Activated naive CD4-positive, alpha-beta T cell treated with anti-CD3 and anti-CD28 coated beads, Interleukin-2, amount 10 ng/mL, durations not matched to agents 7 days and 5 days (primary cell): ENCODE measurements at places on chromosomes 6 and 20.

GRCh38 chr6:5569491-5569890, 308.2 kb downstream of the FARS2 start:
- no peak for DNase-seq
- H3K27me3 ChIP-seq, result no peaks in the 10 kb centered on the region
- H3K27ac ChIP-seq, result no peak overlapping the region
- H3K4me1 ChIP-seq, result no peaks in the 10 kb centered on the region
- no peak overlapping the region for H3K4me3 ChIP-seq

GRCh38 chr6:88480816-88481215, 314.7 kb upstream of the CNR1 start:
- H3K4me3 ChIP-seq, result no peak overlapping the region
- H3K27ac ChIP-seq, result no peak overlapping the region
- DNase-seq, result no peak
- no peaks in the 10 kb centered on the region for H3K36me3 ChIP-seq
- H3K4me1 ChIP-seq, result no peaks in the 10 kb centered on the region
- H3K27me3 ChIP-seq, result no peaks in the 10 kb centered on the region

DNA sequence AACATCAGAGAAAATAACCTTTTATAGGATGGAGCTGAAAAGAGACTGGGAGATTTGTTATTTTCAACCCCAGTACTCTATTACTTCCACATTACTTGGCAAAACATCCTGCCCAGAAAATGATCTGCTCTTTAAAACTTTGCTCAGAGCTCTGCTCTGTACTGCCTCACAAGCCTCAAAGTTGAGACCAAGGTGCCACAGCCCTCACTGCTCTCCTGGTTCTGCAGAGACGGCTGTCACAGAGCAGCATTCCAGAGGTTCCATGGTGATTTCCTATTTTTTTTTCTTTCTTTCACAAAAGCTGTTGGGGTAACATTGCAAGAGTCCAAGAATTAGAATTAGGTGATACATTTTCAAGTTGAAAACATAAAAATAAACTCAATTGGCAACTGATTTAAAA, 155.2 kb downstream of the UBE3D start:
- H3K4me3 ChIP-seq, result no peak overlapping the region
- no peak for DNase-seq
- no peaks in the 10 kb centered on the region for H3K36me3 ChIP-seq
- H3K27me3 ChIP-seq, result no peaks in the 10 kb centered on the region
- no peak overlapping the region for H3K27ac ChIP-seq

DNA sequence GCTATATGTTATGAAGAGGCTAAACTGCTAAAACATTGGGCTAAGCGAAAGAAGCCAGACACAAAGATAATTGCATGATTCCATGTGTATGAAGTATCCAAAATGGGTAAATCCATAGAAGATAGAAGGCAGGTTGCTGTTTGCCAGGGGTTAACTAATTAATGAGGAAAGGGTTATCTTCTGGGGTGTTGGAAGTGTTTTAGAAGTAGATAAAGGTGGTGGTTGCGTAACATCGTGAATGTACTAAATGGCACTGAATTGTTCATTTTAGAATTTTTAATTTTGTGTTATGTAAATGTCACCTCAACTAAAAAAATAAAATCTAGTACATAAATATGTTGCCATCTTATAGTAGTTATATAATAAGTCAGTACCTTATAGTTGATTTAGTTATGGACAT, 104.4 kb upstream of the ADGRF4 start:
- no peak overlapping the region for H3K4me3 ChIP-seq
- H3K36me3 ChIP-seq, result peaks cover 35% of the 10 kb centered on the region
- H3K4me1 ChIP-seq, result no peaks in the 10 kb centered on the region
- no peak for DNase-seq
- H3K27ac ChIP-seq, result no peak overlapping the region
- no peaks in the 10 kb centered on the region for H3K27me3 ChIP-seq

DNA sequence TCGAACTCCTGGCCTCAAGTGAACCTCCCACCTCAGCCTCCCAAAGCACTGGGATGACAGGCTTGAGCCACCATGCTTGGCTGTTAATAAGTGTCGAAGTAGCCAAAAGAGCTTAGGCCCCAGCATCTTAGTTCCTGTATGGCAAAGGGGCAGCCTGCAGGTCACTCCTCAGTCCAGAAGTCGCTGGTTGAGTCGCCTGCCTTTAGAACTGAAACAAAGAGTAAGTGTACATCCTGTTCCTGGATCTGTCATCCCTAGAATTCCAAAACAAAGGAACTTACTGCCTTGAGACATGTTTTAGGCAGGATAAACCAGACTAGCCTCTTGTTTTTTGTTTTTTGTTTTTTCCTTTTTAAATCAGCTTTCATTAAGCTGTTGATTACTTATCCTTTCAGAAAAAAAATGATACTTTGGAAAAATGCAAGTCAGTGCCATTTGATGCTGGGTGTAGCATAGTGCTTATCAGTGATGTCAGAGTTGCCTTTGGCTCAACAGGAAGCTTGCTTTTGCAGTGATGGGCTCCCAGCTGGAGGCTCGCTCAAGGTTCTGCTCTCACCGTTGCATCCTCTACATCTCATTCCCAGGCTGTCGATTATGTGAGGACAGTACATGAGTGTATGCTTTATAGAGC, 9.0 kb downstream of the ACTR5 start:
- H3K4me1 ChIP-seq, result peaks cover 9% of the 10 kb centered on the region
- peaks cover 66% of the 10 kb centered on the region for H3K36me3 ChIP-seq
- no peak for DNase-seq

- H3K4me3 ChIP-seq, result no peak overlapping the region
- H3K36me3 ChIP-seq, result no peaks in the 10 kb centered on the region
- no peaks in the 10 kb centered on the region for H3K4me1 ChIP-seq
- DNase-seq, result no peak
- H3K27me3 ChIP-seq, result peaks cover 16% of the 10 kb centered on the region
Measured at GRCh38 chr6:159462431-159462830, 230.6 kb downstream of the SOD2 start.

GRCh38 chr6:43629505-43630300, 639 bp upstream of the GTPBP2 start:
- H3K4me3 ChIP-seq, result peak overlapping the region; percentile 99
- peak overlapping the region; percentile 100 for H3K27ac ChIP-seq
- DNase-seq, result peak; percentile 94
- H3K27me3 ChIP-seq, result no peaks in the 10 kb centered on the region
- H3K4me1 ChIP-seq, result peaks cover 50% of the 10 kb centered on the region

GRCh38 chr6:8182902-8183665, 80.7 kb upstream of the EEF1E1 start:
- no peaks in the 10 kb centered on the region for H3K36me3 ChIP-seq
- H3K27me3 ChIP-seq, result peaks cover 3% of the 10 kb centered on the region
- DNase-seq, result no peak

- no peaks in the 10 kb centered on the region for H3K36me3 ChIP-seq
- H3K4me1 ChIP-seq, result no peaks in the 10 kb centered on the region
- H3K27me3 ChIP-seq, result no peaks in the 10 kb centered on the region
- no peak for DNase-seq
- no peak overlapping the region for H3K4me3 ChIP-seq
- H3K27ac ChIP-seq, result no peak overlapping the region
Measured at GRCh38 chr6:97669191-97670031, 386.4 kb upstream of the MMS22L start.

DNA sequence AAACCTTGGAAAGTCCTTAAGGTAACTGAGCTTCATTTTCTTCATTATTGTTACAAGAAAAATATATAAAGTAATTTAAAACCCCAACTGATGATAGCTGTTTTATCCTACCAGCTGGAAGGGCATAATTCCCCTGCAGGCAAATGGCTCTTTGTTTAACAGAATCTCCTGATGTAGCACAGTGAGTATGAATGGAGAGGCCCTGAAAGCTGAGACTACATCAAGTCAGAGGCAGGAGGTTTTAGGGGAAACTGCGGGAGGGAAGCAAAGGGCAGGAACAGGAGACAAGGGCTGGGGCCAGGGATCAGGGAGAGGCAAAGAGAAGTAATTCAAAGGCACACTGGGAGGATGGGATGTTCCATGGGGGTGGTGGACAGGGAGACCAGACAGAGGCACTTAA, 119.0 kb upstream of the LRFN2 start:
- H3K27ac ChIP-seq, result no peak overlapping the region
- H3K27me3 ChIP-seq, result peaks cover 20% of the 10 kb centered on the region
- no peak for DNase-seq

DNA sequence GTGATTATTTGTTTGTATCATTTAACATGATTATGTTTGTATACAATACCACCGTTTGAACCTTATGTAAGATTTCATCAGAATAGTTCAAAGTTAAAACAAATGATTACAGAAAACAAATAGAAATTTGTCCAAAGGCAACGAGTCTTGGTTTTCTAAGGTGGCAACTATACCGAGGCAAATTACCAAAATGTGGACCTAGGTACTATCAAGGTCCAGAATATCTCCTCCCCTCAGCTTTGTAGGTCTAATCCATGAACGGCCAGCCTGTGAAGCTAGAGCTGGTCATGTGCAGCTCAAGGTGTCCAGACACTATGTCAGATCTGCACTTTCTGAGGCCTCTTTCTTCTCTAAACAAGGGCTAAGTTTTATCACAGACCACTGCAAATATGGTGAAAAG, 151.7 kb upstream of the BEND3 start:
- no peak overlapping the region for H3K27ac ChIP-seq
- no peak for DNase-seq
- H3K4me1 ChIP-seq, result no peaks in the 10 kb centered on the region
- H3K27me3 ChIP-seq, result no peaks in the 10 kb centered on the region

- no peak overlapping the region for H3K27ac ChIP-seq
- DNase-seq, result no peak
- H3K4me1 ChIP-seq, result no peaks in the 10 kb centered on the region
- no peak overlapping the region for H3K4me3 ChIP-seq
- H3K27me3 ChIP-seq, result peaks cover 64% of the 10 kb centered on the region
- H3K36me3 ChIP-seq, result no peaks in the 10 kb centered on the region
Measured at GRCh38 chr20:49310705-49311104, 32.8 kb upstream of the ZNFX1 start.

DNA sequence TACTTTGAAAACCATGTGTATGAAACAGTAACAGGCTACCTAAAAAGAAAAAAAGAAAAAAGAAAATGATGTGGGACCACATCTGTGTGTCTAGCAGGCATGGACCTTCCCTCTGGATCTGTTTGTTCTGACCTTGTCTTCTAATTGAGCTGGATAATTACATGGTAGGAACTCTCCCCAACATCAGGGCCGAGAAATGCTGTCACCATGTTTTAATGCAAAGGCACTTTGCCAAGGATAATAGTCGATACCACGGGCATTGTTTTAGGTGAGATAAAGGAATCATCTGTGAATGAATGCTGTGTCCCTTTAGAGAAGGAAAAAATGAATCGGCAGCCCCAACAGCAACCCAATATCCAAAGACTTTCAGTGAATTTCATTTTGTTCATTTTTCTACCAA, 149.1 kb downstream of the ZDHHC14 start:
- H3K36me3 ChIP-seq, result peaks cover 9% of the 10 kb centered on the region
- H3K4me1 ChIP-seq, result peaks cover 37% of the 10 kb centered on the region
- peaks cover 5% of the 10 kb centered on the region for H3K27me3 ChIP-seq
- H3K4me3 ChIP-seq, result no peak overlapping the region

DNA sequence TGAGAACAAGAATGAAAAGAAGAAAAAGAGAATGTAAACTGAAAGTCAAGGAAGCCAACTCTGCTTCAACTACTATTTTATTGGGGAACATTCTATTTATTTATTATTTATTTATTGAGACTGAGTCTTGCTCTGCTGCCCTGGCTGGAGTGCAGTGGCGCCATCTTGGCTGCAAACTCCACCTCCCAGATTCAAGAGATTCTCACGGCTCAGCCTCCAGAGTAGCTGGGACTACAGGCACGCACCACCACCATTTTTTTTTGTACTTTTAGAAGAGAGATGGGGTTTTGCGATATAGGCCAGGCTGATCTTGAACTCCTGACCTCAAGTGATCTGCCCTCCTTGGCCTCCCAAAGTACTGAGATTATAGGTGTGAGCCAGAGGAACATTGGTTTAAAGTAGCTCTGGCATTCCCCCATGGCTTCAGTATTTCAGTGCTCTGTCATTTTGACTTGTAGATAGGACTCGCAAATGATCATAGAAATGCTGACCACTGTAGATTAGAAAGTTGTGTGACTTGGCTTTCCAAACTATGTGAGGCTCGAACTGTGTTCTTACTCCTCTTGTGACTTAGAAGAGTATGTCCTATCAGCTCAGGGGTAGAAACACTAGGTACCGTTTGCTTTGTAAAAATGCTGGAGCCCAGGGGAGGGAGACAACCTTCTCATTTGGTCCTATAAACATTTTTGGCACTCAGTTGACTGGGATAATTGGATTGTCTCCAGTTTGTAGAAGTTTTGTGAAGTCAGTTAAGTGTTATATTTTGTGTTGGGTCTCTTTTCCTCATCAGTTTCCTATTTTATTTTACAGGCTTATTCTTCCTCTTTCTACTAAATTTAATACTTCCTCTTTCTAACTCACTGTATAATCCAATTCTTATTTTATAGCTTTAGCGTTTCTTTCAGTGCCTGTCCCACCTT, 544.9 kb upstream of the CITED2 start:
- no peak overlapping the region for H3K27ac ChIP-seq
- DNase-seq, result no peak
- H3K27me3 ChIP-seq, result no peaks in the 10 kb centered on the region
- H3K4me3 ChIP-seq, result no peak overlapping the region
- no peaks in the 10 kb centered on the region for H3K36me3 ChIP-seq
- H3K4me1 ChIP-seq, result no peaks in the 10 kb centered on the region

- no peak for DNase-seq
- H3K27me3 ChIP-seq, result no peaks in the 10 kb centered on the region
- no peak overlapping the region for H3K4me3 ChIP-seq
Measured at GRCh38 chr6:144497650-144498049, 212.5 kb downstream of the UTRN start.

GRCh38 chr20:3863317-3863716, 16.7 kb downstream of the MAVS start:
- peaks cover 50% of the 10 kb centered on the region for H3K36me3 ChIP-seq
- DNase-seq, result no peak
- H3K4me1 ChIP-seq, result no peaks in the 10 kb centered on the region
- H3K4me3 ChIP-seq, result no peak overlapping the region
- H3K27ac ChIP-seq, result no peak overlapping the region
- H3K27me3 ChIP-seq, result no peaks in the 10 kb centered on the region
